Activated CD4-positive, alpha-beta T cell treated with anti-CD3 and anti-CD28 coated beads, Interleukin-2, amount 50 U/mL, for 1 hour (primary cell): ENCODE measurements at places on chromosomes 5 and 9.

DNA sequence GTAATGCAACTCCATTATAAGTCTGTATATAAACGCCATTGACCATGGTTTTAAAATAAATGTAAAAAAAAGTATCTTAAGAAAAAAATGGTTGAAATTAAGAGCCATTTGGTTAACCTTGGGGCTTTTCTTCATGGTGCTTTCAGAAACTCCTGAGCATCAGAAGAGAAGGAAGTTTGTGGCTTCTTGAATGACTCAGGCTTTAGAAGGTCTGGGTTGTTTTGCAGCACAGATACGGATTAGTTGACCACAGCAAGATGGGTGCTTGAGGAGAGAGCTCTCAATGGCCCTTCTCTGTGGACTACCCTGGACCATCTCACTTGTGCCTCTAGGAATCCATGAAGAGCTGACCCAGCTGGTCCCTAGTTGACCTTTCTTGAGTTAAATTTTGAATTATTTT lies 189.5 kb downstream of the TMEM38B start:
- no peak for DNase-seq

DNA sequence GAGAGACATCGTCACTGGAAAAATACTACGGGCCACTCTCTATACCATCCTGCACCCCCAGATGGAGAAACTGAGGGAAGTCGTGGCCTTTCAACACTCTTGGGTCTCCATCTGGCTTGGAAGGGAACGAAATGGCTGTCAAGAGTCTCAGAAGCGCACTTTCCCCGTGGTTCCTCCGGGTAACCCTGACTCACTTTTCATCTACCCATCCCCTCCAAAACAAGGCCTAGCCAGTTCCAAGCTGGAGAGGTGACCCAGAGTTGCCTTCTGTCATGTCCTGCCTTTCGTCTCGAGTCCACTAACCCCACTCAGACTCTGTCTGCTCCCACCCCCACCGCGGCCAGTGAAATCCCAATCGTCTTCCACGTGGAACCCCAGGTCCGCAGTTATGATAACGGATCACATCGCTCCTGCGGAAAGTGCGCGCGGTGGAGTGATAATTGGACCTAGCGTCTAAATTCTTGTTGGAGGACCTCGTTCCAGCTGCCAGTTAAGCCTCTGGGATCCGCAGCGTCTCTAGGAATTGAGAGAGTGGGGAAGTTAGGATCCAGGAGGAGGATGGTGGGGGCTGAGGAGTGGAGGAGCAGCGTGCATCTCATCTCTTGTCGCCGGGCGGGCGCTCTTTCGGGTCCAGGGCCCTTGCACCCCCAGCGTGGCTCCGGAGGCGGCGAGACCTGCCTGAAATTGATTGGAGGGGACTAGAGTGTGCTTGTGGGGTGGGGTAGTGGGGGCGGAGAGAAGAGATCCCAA lies 4.6 kb downstream of the CDKN2A start:
- DNase-seq, result no peak

DNA sequence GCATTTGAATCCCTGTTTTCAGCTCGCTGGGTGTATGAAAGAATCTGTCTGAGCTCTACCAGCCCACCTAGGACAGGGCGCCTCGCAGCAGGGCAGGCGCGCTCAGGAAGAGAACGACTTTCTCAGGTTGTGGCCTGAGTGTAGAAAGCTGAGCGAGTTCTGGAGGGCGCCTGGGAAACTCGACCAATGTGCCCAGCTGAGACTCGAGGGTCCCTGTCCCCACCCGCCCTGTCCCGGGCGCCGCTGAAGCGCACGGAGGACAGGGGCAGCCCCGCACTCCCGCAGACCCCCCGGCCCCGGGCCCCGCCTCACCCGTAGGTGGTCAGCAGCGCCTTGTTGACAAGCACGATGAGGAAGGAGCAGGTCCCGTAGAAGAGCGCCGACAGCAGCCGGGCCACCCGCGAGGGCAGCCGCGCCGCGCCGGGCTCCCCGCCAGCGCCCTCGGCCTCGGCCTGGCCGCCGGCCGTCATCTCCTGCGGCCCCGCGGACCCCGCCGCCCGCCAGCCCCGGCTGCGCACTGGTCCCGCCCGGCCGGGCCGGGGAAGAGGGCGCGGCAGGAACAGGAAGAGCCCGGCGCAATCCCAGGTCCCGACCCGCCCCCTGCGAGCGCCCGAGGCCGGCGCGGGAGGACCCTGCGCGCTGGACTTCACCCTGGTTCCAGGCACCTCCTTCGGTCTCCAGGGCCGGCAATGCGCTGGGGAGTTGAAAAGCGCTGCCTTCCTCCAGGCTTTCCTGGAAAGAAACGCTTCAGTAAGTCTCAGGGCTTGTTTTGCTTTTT lies at the start of gene SLC35D2:
TSS of gene SLC35D2 (minus strand) at position 547 of the 778 bp plus-strand sequence. CDS start at position 470, 77 bp downstream.
- no peak for DNase-seq

DNA sequence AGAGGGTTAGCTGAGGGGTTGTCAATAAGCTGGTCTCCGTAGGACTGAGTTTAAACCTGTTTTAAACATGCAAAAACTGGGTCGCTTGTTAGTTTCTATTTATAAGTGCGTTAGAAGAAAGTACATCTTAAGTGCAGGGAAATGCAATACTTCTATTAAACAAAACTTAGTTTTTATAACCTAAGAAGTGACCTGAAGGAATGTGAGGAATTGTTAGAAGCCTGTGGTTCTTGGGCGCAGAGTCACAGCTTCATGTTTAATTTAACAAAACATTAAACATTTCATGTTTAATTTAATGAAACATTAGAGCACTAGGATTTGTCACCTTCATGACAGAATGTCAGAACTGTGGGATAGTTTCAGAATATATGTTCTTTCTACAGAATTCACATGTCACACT lies 469.2 kb upstream of the WWC1 start:
- DNase-seq, result no peak

GRCh38 chr5:101370181-101370580 lies 467.1 kb upstream of the ST8SIA4 start:
- no peak for DNase-seq

DNA sequence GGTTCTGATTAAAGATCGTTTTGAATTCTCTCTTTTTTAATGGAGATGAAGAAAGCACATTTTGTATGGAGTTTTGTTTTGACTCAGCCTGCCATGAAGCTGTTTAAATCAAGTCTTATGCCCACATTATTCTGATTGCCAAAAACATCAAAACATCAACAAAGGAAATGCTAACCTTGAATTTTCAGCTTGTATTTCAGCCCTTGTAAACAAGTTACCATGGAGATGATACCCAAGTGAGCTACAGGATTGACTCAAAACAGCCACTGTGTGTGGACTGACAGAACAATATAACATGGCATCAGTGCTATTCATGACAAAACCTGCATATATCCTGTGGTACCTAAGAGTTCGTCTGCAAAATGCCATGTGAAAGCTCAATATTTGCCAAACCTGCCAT lies 1581.0 kb downstream of the MAT2B start:
- no peak for DNase-seq

DNA sequence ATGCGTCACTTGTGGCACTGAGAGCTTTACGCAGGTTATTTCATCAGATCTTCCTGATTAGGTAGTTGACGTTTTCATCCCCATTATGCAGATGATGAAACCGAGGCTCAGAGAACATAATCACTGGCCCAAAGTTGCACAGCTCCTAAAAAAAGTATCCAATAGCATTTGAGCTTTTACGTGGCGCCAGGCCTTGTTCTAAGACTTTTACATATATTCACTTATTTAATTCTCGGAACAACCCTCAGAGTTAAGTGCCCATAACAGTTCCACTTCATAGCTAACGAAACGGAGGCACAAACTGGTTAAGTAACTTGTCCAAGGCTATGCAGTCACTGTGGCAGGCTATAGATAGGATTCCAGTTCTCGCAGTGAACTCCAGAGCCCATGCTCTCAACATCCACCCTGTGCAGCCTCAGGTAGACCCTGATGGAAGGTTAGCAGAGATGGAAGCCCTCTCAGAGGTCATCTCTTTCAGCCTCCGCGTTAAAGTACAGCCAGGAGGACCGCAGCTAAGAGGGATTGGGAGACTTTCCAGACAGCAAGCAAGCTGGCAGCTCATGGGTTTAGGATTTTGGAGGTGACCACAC lies 39.3 kb downstream of the AMBP start:
- no peak for DNase-seq

DNA sequence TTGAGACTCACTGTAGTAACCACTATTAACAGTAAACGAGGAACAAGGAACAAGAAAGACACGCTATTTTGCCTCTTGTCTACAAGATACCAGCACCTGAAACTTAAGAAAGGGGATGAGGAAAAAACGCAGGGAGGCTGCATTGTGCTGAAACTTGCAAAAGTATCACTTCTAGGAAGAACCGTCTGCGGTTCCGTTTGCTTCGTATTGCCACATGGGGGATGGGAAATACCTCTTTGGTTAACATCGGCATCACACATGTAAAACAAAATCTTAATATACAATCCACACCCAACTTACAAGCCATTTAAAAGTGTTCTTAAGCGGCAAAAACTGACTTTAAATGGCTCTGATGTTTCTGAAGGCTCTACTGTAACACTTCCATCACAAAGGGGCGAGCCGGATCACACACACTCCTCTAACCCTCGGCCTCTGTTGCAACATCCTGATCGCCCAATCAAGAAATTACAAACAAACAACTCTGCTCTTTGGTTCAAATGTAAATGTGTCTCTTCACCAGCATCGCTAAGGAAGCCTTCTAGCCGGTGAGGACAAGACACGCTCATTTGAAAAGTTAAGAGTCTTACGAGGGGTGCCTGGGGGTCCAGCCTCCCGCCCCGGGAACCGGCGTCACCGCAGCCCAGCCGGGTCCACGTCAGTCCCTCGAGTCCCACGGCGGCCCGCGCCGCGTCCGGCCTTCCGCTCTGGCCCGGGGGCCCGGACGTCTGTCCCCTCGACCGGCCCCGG lies 621 bp downstream of the SEC16A start:
- DNase-seq, result peak; percentile 17

DNA sequence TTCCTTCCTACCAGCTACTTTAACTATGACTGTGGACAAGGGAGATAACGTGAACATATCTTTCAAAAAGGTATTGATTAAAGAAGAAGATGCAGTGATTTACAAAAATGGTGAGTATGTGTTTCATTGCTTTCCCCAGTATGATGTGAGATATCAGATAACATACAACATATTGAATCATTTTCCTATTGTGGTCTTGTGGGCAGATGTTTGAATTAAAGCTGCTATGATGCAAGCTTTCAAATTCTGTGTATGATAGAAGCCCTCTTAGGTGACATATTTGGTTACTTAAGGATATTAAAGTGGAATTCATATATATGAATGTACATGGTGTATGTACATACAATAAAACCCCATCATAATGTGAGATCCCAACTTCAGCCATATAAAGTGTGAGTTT lies 59.5 kb downstream of the TEK start:
- DNase-seq, result no peak

- no peak for DNase-seq
Measured at GRCh38 chr9:72537011-72537545, 15.7 kb downstream of the TMC1 start.

DNA sequence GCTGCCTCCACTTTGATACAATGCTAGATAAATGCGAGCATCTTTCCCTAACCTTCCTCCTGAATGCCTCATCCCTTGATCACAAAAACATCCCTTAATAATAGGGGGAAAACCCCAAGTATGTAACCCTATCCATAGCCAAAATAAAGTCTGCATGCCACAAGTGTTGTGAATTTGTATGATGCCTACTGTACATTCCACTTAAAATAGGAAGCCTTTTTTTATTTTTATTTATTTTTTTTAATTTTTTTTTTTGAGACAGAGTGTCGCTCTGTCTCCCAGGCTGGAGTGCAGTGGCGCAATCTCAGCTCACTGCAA lies 207.0 kb downstream of the AOPEP start:
- no peak for DNase-seq

DNA sequence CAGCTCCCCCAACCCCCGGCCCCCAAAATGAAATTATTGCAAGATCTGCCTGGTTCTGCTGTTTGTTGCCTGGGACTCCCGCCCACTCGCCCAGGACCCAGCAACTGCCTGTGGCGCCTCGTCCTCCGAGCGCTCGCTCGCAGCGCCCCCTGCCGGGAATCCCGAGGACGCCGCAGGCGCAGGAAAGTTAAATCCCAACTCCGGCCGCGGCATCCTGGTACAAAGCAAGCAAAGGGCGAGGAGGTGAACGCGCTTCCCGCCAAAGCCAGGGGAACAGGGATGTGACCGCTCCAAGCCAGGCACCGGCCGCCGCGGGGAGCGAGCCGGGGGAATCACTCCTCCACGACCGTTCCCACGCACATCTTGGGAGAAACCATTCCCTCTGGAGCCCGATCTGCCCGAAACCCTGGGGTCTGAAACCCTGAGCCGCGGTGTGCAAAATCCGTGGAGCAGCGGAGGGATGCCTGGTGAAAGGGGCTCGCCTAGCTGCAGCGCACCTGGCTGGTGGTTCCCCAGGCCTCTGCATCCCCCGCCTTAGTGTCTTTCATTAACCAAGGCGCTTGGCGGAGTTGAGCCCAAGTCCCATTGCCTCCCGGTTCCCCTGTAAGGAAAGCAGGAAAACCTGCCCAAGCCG lies 1.3 kb downstream of the SEMA5A start:
- DNase-seq, result peak; percentile 26

GRCh38 chr9:134389642-134390041 lies 63.4 kb downstream of the RXRA start:
- no peak for DNase-seq

DNA sequence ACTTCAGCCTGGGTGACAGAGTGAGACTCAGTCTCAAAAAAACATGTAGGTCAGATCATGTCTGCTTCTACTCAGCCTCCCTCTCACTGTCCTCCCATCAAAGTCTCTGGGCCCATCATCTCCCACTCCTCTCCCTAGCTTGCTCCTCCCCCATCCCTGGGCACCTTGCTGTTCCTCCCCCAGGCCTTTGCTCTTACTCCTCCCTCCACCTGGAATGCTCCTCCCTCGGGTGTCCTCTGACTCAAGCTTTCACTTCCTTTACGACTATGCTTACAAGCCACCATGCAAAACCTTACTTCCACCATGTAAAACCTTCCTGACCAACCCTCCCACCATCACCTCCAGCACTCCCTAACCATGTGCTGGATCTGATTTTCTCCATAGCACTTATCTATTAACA lies 51.5 kb downstream of the MTMR12 start:
- DNase-seq, result no peak

DNA sequence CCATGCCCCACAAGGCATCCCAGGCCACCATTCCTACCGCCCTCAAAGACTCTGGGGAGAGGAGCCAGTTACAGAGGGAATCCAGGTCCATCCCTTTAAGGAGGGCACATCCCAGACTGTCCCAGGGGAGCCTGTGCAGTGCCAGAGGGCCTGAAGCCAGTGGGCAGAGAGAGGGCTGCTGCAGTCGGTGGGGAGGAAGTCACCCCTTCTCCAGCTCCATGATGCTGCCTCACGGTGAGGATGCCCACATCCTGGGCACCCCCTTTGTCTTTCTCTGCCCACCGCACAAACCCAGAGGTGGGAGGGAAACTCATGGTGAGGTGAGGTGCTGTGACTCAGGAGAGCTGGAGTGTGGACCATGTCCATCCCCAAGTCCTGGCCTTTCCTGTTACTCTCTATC lies 26.2 kb upstream of the ANKRD33B start:
- DNase-seq, result no peak

GRCh38 chr5:152532714-152533113 lies 127.6 kb upstream of the NMUR2 start:
- DNase-seq, result no peak

GRCh38 chr9:99419070-99419469 lies 197.0 kb downstream of the SEC61B start:
- DNase-seq, result no peak

GRCh38 chr9:81244631-81245030 lies 444.7 kb downstream of the TLE1 start:
- no peak for DNase-seq

- no peak for DNase-seq
Measured at GRCh38 chr5:59020611-59021285, 437.9 kb downstream of the RAB3C start.

GRCh38 chr5:29462241-29462640 lies 1731.2 kb upstream of the CDH6 start:
- DNase-seq, result no peak
